ENCODE measurements at places on chromosomes 1 and 21. TPM values are rescaled to one million over a fixed set of nuclear protein-coding genes. Genes with fewer than 3 reads are reported as not detected.
A peak's percentile ranks its signal among the peaks of the same experiment; 100 is the strongest.

GRCh38 chr1:246595146-246595545 is 28.9 kb downstream of the CNST start:
- no peak for DNase-seq

- no peak for DNase-seq
Observed at GRCh38 chr1:175129997-175130648, 62.5 kb downstream of the KIAA0040 start.

C1orf87 gene
- not detected for total RNA-seq

DNA sequence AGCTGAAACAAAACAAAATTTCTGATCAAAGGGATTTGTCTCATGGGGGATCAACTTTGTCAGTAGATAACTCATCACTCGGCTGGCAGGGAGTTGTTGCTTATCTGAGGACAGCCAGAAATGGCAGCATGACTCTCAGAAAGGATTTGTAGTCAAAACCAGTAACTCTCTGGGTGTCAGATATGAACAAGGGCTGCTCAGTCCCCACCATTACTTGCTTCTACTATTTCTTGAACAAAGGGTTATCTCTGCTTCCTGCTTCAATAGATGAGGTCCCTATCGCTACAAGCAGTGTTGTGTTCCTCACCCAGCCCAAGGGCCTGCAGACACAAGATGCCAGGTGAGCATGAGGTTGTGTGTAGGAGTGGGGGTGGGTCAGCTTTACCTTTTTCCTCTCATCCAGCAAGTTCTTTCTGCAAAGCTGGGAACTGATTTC is 116.2 kb downstream of the PTBP2 start:
- DNase-seq, result no peak

- no peak for DNase-seq
Observed at GRCh38 chr1:89698020-89698560, 65.2 kb downstream of the LRRC8C start.

DNA sequence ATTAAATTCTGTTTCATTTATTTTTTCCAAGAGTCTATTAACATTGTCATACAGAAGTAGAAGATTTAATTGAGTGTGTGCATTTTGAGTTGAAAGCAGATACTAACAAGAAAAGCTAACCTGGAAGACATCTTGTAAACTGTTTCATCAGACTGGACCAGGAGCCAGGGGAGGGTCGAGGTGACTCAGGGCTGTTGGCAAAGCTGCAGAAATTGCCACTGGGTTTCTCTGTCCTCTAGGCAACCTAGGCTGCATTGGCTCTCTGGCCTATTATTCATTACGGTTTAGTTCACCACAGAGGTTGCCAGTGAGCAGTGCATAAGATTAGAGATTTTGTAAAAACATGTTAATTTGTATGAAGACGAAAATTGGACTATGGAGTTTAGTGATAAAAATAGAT is 27.5 kb downstream of the ERG start:
- no peak for DNase-seq

- DNase-seq, result no peak
Observed at GRCh38 chr1:183073320-183073719, 50.1 kb downstream of the LAMC1 start.

DNA sequence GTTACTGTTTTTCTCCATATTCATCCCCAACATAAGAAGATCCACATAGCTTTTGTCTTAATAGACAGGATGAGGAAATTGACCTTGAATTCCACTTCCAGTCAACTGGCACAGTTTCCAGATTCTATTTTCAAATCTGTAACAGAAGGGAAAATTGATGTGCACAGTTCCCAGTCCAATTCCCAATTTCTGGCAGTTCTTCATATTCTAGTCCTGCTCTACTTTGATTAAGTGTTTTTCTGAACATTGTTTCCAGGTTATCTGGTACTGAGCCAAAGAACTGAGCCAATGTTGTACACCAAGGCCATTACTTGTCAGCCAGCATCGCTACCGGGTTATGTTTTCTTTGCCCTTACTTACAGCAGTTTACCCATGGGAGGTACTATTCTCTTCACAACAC is 1755.4 kb downstream of the PLA2G4A start:
- no peak for DNase-seq

RAP1GAP gene
- total RNA-seq, result 53.1 TPM

- DNase-seq, result peak; percentile 70
Observed at GRCh38 chr1:200802865-200803512, 64.3 kb downstream of the CAMSAP2 start.

DNA sequence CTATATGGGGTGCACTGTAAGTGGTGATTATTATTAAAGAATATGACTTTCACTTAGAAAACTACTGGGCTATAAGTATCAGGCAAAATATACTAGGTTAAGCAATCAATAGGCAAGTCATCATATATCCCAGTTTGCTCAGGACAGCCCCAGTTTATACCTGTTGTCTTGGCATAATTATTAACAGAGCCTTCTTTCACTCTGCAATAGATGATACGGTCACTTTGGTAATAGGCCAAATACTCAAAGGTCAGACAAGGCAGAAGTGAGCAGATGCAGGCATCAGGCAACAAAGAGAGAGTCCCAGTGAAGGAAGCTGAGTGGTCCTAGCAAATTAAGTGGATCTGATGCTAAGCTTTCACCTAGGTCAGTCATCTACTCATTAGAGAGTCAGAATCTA is 599.9 kb downstream of the LMO4 start:
- DNase-seq, result no peak

- DNase-seq, result no peak
Observed at GRCh38 chr1:170313306-170313705, 167.5 kb downstream of the NTMT2 start.

- no peak for DNase-seq
Observed at GRCh38 chr1:84960371-84960770, 36.5 kb downstream of the MCOLN2 start.

GRCh38 chr1:65762081-65762862 is 30.4 kb upstream of the PDE4B start:
- DNase-seq, result no peak

GRCh38 chr1:15201849-15202551 is 45.0 kb upstream of the FHAD1 start:
- peak; percentile 85 for DNase-seq

- DNase-seq, result no peak
Observed at GRCh38 chr1:40197656-40198055, 36.5 kb downstream of the RLF start.

DNA sequence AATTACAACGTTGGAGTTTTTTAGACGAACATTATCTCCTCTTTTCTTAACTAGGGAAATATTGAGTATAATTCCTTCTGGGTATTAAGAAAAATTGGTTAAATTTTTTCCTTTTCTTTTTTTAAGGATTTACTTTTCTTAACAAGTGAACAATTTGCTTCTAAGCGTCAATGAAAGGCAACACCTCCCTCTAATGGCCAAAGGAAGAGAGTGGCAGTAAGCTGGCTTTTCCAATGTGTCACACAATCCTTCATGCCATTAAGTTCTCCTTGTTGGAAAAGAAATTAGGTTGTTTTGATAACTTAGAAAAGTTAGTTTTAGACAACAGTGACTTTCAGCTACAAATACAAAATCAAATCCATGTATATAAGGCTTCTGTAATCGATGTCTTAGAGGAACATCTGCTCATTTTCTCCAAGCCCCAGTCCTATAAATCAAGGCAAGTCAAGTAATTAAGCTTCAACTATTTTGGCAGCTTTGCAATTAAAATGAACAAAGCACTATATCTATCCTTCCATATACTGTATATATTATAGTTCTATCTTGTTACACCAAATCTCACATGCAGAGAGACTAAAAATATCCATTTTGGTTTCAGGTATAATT is 62.8 kb downstream of the EDEM3 start:
- DNase-seq, result no peak

DNA sequence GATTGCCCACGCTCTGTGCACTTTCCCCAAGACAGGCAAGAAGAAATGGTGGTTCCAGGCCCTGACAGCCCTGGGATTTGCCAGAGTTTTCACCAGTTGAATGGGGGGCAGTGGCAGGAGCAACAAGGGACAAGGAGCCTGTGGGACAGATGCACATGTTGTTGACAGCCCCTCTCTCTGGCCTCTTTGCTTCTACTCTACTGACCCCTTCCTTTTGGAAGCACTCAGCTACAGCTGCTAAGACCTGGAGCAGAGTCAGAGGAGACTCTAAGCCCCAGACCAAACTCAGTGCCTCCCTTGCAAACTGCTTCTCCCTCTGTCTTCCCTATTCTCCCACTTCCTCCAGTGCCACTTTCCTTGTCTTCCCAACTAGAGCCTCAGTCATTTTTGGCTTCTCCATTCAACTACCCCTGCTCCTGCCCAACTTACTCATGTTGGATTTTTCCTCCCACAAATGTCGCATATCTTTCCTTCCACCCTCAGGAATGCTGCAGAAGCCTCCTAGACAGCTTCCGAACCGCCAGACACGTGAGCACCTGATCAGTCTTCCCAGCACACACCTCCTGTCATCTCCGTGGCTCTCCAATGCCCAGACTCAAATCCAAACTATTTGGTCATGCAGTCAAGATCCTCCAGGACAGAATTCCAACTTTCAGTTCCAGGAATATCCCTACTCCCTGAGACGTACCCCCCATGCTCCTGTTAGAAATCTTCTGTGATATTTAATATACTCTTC is 9.1 kb downstream of the INKA2 start:
- no peak for DNase-seq

DNA sequence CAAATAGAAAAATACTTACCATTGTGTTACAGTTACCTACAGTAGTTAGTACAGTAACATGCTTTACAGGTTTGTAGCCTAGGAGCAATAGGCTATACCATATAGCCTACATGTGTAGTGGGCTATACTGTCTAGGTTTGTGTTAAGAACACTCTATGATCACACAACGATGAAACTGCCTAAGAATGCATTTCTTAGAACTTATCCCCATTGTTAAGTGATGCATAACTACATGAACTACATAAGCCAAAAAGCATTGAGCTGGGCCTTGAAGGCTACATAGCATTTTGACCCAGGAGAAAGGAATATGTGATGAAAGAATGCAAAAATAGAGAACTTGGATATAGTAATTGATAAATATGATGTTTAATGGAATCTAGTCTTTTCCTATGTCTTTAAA is 46.4 kb upstream of the JUN start:
- DNase-seq, result no peak

GRCh38 chr1:155037043-155037442 is 3.4 kb downstream of the DCST1 start:
- no peak for DNase-seq

DNA sequence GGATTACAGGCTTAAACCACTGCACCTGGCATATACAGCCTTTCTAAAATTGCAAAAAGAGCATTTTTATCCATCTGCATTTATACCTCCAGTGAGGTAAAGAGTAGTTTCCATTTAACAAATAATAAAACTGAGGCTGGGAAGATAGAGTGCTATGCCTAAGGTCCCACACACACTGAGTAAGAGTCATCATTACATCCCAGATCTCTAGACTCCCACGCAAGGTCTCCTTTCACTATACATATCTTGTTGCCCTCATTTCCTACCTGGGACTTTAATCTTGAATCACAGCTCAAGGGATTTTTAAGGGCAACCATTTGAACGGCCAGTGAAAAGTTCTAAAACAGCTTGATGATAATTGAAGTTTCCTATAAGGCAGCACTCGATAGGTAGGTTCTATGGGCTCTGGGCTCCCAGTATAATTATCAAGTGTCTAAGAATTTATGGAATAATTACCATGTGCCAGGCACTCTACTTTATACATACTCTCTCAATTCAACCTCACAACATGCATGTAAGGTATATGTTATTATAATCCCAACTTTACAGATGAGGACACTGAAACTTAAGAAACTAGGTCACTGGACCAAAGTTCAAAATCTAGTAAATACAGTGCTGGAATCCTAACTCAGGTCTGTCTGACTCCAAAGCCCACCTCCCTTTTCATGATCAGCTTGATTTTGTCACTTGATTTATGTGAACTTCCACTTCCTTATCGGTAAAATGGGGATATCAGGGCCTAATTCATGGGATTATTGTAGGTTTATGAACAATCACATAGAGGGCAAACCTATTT is 23.3 kb upstream of the EPS15 start:
- no peak for DNase-seq

- no peak for DNase-seq
Observed at GRCh38 chr1:154719586-154720327, 111.8 kb upstream of the ADAR start.

OR10K2 gene
- not detected for total RNA-seq

PCP4L1 gene
- total RNA-seq, result not detected

DNA sequence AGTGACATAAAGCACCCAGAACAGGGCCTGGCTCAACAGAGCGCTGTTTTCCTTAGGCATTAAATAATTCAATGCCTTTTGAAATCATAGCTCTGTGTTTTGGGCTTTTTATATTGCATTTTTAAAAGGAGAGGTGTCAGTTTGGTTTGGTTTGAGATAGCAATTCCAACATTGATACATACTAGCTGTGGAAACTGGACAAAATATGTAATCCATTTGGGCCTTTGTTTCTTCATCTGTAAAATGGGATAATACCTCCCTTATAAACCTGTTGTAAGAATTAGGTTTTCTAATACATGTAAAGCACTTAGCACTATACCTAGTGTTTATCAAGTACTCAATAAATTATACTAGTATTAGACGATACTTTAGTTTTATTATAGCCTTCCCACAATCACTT is 8.7 kb upstream of the RAB4A start:
- no peak for DNase-seq

- no peak for DNase-seq
Observed at GRCh38 chr1:238176441-238176840, 285.7 kb upstream of the ZP4 start.

GRCh38 chr1:43348809-43349593 is 9.8 kb upstream of the CDC20 start:
- peak; percentile 94 for DNase-seq

GRCh38 chr1:166822385-166822784 is 16.9 kb upstream of the POGK start:
- no peak for DNase-seq

- DNase-seq, result no peak
Observed at GRCh38 chr1:95615421-95615820, 381.4 kb downstream of the RWDD3 start.

FCRL6 gene
- total RNA-seq, result 0.14 TPM

DNA sequence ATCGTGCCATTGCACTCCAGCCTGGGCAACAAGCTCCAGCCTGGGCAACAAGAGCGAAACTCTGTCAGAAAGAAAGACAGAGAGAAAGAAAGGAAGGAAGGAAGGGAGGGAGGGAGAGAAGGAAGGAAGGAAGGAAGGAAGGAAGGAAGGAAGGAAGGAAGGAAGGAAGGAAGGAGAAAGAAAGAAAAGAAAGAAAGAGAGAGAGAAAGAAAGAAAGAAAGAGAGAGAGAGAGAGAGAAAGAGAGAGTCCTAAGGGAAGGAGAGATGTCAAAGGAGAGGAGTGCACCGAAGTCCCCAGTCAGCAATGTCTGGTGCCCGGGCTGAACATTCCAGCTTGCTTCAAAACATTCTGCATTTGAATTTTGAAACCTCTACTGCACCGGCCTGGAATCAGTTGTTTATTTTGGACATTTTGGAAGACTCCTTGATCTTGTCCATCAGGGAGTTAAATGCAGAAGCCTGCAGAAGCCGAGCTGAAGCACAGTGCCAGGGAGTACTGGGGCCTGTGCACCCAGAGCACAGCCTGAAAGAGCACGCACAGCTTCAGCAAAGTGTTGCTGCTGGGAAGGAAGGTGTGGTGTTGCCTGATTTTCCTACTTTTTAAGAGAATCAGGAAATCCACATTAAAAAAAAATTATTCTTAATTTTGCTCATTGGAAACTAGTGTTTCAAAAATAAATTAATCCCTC is 3.7 kb upstream of the IGSF3 start:
- DNase-seq, result no peak

UROD gene
- 46.4 TPM for total RNA-seq

DISP3 gene
- total RNA-seq, result 0.31 TPM

GRCh38 chr1:243525085-243525487 is 269.2 kb downstream of the SDCCAG8 start:
- no peak for DNase-seq

SAMSN1 gene
- total RNA-seq, result 4.2 TPM

GRCh38 chr1:18109058-18109755 is 1.6 kb downstream of the IGSF21 start:
- DNase-seq, result no peak

- no peak for DNase-seq
Observed at GRCh38 chr1:47921935-47922415, 75.2 kb downstream of the TRABD2B start.
